ENCODE measurements at places on chromosomes 5 and 9. TPM values are rescaled to one million over a fixed set of nuclear protein-coding genes. Genes with fewer than 3 reads are reported as not detected.

DNA sequence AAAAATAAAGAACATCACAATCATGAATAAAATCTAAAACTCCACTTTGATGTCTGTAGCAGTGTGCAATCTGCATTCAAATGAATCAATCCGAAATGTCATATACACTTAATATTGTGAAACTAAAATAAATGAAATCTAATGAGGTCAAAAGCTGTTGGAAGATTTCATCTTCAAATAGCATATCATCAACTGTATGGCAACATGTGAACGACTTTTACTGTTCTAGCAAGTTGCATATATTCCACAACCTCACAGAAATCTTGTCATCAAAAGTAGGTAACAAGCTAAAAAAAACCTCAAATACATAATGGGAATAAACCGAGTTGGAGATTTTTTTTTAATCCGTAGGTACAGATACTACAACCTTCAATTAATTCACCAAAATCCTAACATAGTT is 1.2 kb downstream of the PTBP3 start:
- DNase-seq = no peak

GRCh38 chr5:5551499-5551898 is 129.0 kb downstream of the ICE1 start:
- no peak for DNase-seq

The OBP2B gene
- total RNA-seq = not detected

DNA sequence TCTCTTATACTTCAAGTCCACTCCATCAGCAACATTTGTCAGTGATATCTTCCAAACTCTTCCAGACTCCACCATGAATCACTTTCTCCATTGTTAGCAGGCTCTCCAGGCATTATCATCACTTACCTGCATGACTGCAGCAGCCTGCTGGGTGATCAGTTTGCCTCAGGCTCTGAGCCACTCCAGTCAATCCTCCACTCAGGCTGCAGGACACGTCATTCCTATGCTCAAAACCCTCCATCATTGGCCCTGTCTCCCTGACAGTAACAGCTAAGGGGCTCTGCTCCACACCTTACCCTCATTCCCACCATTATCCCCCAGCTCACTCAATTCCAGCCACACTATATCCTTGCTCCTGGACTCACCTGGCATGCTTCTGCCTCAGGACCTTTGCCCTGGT is 10.7 kb downstream of the DIRAS2 start:
- no peak for DNase-seq

- peak; percentile 22 for DNase-seq
Observed at GRCh38 chr9:107158321-107158720, 124.8 kb upstream of the RAD23B start.

- DNase-seq = peak; percentile 17
Observed at GRCh38 chr5:178931846-178932760, 8.9 kb upstream of the ZNF454 start.

DNA sequence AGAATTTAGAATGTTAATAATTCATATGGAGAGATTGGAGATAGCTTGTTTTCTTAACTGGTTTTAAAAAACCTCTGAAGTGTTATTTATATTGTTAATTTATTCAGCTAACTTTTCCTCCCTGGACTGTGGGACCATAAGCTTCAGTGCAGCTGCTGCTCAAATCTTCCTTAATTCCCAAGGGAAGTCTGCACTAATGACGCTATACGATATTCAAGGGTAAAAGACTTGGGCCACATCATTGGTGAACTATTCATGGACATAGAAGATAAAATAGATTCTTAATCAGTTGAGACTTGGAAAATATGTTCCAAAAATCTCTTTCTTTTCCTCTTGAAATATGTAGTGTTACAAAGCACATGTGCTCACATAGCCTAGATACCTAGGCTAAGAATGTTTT is 31.1 kb upstream of the GAS1 start:
- DNase-seq = no peak

- no peak for DNase-seq
Observed at GRCh38 chr5:64632251-64632650, 58.1 kb upstream of the SHISAL2B start.

The PCAT7 gene
- 1.4 TPM for total RNA-seq

The PCA3 gene
- not detected for total RNA-seq

DNA sequence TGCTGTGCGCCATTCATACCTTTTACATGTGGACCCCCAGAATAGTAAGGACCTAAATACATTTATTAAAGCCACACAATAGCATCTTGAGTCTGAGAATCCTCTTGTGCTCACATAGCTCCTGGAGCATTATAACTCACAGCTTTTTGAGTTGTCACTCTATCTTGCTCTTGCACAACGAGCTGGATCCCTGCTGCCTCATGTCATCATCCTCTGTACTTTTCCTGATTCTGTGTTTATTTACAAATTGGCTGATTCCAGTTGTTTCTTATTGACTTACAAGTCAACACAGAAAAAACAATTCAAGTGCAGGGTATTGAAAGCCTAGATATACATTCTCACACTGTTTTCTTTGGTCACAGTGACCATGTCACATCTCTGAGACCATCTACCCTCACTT is 112.9 kb downstream of the SLC1A3 start:
- no peak for DNase-seq

The C5orf58 gene
- not detected for total RNA-seq

GRCh38 chr5:172919525-172920446 is 39.4 kb upstream of the RPL26L1 start:
- no peak for DNase-seq

The MOCS2 gene
- total RNA-seq = 44.1 TPM

The FAT2 gene
- 0.84 TPM for total RNA-seq

The SPATA31E1 gene
- total RNA-seq = not detected

- DNase-seq = no peak
Observed at GRCh38 chr5:168123631-168124528, 167.6 kb upstream of the WWC1 start.

DNA sequence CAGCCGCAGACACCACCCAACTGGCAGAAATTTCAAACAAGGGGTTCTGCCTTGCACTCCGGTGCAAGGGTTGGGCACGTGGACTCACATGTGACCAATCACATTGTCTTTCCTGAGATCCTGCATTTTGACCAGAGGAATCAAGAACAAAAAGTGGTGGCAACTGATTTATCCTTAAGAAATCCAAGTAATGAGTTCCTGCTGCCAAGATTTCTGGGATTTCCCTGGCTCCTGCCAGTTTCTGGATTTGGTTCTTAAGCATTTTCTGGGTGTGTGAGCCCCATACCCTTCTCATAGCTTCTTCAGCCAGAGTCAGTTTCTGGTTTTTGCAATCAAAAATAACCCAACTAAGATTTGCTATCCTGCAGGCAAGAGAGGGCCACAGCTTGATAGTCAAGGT is 17.4 kb upstream of the KCNIP1 start:
- no peak for DNase-seq
